ENCODE measurements at places on chromosomes 3 and 15.

DNA sequence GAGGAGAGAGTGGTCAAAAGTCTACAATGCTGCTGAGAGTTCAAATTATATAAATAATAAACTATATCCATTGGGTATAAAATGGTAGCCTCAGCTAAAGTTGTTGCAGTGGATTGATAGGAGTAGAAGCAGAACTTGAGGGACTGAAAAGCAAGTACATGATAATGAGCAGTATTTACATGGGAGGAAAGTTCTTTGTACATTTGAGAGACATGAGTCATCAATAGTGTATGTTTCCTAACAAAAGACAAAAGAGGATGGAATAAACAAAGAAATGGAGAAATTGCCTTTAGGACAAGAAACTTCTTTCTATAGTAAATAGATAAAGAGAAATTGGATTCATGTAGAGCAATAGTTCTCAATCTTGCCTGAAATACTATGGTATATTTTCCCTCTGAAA is 110.0 kb upstream of the PLSCR5 start:
- no peak for DNase-seq

- no peak for DNase-seq
Observed at GRCh38 chr15:85401108-85401774, 20.8 kb downstream of the AKAP13 start.

DNA sequence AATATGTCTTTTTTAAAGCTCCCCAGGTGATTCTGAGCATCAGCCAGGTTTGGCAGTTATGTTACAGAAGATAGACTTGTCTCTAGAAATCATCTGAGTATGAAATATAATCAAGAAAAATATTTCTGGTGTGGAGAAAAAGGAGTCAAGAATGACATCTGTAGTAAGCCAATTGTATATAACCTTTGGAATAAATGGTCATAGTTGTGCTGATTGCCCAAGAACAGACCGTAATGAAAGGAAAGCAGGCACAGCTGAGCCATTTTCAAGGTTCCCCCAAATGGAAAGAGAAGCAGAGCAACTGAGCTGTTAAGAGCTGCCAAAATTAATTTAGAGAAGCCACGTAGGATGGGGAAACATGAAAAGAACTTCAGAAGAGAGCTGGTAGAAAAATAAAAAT is 26.6 kb downstream of the GOLM2 start:
- no peak for DNase-seq

DNA sequence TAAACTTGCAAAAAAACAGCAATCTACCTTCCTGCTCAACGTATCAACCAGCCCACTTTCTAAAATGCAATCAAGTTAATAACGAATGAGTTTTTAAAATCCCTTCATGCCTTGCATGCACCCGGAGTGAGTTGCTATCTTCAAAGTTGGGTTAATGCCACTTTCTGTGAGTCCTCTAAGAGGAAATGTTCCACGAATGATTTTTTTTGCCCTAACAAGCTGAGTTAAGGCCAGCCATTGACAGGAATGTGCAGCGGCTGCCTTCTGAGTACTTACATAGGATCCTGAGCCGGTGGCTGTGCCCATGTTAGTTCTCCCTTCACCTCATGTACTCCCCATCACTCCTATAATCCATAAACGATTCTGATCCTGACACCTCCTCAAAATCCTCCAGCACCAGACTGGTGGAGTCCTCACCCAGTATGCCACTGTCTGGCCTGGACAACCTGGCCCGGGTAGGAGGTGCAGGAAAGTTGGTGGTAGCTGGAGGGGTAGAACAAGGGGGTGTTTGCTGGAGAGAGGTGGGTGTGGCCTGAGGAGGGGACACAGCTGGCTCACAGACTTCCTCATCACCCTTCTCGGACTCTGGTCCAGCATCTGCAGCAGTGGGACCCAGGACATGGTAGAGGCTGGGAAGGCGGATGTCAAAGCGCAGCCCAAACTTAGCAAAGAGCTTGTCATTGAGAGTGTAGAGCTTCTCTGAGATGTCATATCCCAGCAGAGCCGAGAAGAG is 12.4 kb downstream of the POPDC2 start:
- no peak for DNase-seq

DNA sequence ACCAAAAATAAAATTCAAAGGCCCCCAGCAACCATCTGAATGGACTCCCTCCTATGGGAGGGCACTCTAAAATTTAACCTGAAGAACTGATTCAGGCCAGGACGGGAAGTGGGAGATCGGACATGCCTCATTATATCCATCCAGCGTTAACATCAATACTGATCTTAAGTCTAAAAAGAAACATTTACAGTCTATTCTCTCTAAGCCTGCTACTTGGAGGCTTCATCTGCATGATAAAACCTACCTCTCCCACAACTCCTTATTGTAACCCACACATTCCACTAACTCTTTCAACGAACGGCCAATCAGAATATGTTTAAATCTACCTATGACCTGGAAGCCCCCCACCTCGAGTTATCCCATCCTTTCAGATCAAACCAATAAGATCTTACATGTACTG is 68.4 kb downstream of the HERC1 start:
- DNase-seq, result no peak

- DNase-seq, result no peak
Observed at GRCh38 chr3:53724566-53724965, 121.7 kb downstream of the CHDH start.

GRCh38 chr3:26058901-26059321 is 269.0 kb downstream of the OXSM start:
- DNase-seq, result no peak

- DNase-seq, result no peak
Observed at GRCh38 chr15:66638377-66638776, 63.7 kb upstream of the SMAD6 start.

DNA sequence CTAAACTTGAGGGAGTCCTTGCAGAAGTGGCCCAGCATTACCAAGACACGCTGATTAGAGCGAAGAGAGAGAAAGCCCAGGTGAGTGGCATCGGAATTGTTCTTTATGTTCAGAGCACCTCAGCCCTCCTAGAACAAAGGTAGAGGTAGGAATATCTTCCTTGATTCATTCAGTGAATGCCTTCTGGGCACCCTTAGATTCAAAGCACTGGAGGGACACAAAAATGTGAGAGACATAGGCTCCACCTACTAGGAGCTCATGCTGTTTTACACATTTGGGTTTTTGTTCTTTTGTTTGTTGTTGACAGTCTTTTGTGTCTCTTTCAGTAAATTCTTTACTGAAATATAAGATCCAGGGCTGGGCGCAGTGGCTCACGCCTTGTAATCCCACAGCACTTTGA is 68.2 kb downstream of the IQGAP1 start:
- DNase-seq, result no peak

DNA sequence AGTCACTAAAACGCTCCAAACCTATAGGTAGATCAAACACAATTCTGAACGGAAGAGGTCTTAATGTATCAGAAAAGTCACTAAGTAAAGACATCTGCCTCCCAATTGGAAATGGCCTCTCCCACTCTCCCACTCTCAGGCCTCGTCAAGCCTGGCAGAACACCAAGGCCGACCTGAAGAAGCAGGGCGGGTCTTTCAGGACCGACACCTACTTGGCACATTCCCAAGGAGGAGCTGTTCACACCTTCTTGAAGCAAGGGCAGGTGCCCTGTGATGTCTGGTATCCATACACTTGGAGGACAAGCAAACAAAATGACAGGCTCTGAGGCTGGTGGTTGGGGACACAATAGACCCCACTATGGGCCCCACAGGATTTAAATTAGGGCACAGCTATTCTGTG is 30.0 kb downstream of the XXYLT1 start:
- DNase-seq, result no peak

GRCh38 chr3:101212730-101213129 is 107.6 kb downstream of the IMPG2 start:
- DNase-seq, result no peak

- no peak for DNase-seq
Observed at GRCh38 chr15:76962337-76963013, 30.9 kb downstream of the RCN2 start.

- DNase-seq, result no peak
Observed at GRCh38 chr3:189567322-189567721, 63.9 kb upstream of the TP63 start.

DNA sequence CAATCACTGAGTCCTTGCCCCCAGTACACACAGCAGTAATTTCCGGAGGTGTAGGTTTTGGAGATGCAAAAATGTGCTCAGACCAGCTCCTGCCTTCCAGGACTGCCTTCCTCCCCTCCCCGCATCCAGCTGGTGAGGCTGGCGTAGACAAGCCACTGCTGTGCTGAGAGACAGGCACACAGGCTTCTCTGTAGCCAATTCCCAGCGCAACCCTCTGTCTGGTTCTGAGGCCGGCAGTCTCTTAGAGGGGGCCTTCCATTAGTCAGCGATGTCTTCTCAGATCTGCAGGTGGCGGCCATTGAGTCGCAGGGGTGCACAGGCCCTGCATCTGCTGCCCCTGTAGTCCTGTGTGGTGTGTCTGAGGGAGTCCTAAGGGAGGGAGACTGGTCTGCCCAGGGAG is 114.4 kb downstream of the DNAJB8 start:
- no peak for DNase-seq

GRCh38 chr3:42758126-42758525 is 14.9 kb downstream of the CCDC13 start:
- no peak for DNase-seq

GRCh38 chr3:19881036-19881435 is 53.0 kb downstream of the EFHB start:
- no peak for DNase-seq

DNA sequence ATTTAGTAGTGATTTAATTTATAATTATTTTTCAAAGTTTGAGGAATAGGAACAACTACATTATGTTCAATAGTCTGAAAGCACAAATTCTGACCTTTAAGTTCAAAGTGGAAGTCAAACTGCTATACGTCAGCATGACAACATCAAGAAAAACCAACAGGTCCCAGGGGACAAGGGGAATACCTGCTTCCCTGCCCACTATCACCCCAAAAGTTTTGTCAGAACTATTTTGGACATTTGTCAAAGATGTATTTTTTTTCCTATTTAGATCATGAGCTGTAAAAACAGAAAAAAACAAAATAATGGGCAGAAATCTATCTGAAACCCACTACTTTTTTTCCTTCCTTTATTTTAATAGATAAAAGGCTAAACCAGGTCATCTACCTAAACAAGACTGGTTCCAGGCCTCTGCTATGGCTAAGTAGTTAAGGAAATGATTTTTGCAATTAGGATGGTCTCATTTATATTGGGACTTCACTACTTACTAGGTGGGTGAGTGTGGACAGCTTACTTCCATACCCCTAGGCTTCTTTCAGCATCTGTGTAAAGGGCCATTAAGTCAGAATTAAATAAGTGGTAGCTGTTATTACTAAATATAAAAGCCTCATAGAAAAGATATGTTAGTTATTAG is 746.3 kb downstream of the FHIT start:
- no peak for DNase-seq

DNA sequence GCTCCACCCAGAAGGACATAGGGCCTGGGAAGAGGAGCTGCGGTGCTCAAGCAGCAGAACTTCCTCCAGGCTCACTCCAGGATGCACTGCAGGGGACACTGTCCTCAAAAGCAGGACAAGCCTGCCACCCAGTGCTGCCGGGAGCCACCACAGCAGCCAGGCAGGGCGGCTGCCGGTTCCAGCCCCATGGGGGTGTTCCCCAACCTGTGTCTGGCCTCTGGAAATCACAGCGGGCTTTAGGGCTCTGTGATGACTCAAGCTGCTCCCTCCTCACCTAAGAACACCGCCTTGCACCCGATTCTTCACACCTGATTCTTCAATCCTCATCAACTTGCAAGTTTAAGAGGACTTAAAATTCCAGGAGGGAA is 71.9 kb upstream of the SLC6A11 start:
- no peak for DNase-seq

GRCh38 chr3:44969154-44969827 is 6.7 kb downstream of the ZDHHC3 start:
- no peak for DNase-seq

DNA sequence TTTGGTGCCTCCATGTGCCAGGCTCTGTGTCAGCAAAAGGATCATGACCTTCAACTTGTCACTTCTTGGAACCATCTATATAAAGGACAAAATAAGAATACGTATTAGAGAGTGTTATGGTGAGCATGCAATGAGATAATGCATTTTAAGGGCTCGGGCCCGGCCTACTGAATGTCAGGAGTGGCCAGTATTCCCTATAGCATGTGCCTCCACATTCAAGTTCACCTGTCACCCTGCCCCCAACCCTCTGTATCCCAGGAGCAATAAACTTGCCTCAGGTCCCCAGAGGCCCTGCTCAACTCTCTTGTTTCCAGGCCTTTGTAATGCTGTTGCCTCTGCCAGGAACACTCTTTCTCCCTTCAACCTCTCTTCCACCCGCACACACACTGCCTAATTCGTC is 90.2 kb upstream of the SLC6A11 start:
- no peak for DNase-seq

DNA sequence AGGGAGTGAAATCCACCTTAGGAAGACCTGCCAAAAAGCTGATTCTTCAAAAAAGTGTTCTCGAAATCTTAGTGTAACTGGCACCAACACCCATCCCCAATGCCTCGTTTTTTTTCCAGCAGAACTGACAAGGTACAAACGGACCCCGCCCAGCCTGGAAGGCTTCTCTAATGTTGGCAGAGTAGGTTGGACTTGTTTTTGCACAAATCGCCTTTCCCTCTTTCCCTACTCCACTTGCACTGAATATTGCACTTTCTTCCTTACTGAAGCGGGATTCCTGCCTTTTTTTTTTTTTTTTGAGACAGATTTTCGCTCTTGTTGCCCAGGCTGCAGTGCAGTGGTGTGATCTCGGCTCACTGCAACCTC is 544 bp upstream of the TIMMDC1 start:
- no peak for DNase-seq

- DNase-seq, result peak; percentile 38
Observed at GRCh38 chr15:78909791-78910228, 35.0 kb downstream of the CTSH start.

GRCh38 chr15:77808581-77809177 is 176.0 kb upstream of the LINGO1 start:
- DNase-seq, result no peak

DNA sequence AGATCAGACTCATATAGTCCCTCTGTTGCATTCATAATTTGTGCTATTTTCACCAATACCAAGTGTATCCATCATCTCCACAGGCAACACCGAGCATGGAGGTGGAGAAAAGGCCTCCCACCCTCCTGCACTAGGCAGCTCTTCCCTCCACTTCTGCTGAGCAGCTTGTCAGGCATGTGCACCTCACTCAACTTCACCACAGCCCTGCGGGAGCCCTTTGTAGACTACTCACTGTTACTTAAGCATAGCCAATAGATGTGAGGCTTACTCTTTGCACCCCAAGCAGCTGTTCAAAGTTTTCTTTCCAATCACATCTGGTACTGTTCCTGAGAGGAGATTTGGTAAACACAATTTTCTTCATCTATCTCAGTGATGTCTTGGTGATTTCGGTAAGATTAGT is 16.9 kb upstream of the GUCA1C start:
- no peak for DNase-seq

Data from heart right ventricle (tissue), 16 donors.